AG09309 (cell line): ENCODE measurements at places on chromosomes 3 and 15.
A peak's percentile ranks its signal among the peaks of the same experiment; 100 is the strongest.

DNA sequence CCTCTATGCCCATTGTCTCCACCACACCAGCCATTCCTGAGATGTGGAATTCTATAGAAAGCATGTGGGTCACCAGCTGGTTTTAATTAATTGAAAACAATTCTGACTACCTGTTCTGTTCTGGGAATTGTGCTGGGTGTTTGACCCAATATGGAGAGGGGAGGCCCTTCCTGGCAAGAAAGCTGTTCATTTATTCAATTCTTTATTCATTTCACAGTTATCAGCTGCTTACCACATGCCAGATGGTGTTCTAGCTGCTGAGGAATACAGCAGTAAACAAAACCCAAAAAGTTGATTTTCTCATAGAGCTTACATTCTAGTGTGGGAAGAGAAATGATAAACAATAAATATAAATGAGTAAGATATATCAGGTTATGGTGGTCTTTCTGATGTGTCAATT is 296.1 kb upstream of the RASGRP1 start:
- no peak for DNase-seq

DNA sequence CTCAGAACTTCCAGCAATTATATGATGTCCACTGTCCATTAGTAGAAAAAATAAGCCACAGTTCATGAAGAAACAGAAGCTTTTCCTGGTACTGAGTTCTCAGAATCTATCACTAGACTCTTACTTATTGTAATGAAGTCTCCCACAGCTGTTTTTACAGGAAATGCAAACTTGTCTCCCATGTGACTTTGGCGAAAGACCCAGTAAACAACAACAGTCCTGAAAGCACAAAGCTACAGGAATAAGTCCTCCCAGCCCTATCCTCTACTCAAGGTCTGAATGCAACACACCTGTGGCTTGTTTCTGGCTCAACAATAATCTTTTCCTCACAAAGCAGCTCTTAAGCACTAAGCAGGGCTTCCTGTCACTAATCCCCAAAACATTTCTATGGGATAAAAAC is 55.9 kb downstream of the EOMES start:
- no peak for DNase-seq

- DNase-seq, result no peak
Measured at GRCh38 chr15:80188251-80188650, 35.5 kb downstream of the FAH start.

DNA sequence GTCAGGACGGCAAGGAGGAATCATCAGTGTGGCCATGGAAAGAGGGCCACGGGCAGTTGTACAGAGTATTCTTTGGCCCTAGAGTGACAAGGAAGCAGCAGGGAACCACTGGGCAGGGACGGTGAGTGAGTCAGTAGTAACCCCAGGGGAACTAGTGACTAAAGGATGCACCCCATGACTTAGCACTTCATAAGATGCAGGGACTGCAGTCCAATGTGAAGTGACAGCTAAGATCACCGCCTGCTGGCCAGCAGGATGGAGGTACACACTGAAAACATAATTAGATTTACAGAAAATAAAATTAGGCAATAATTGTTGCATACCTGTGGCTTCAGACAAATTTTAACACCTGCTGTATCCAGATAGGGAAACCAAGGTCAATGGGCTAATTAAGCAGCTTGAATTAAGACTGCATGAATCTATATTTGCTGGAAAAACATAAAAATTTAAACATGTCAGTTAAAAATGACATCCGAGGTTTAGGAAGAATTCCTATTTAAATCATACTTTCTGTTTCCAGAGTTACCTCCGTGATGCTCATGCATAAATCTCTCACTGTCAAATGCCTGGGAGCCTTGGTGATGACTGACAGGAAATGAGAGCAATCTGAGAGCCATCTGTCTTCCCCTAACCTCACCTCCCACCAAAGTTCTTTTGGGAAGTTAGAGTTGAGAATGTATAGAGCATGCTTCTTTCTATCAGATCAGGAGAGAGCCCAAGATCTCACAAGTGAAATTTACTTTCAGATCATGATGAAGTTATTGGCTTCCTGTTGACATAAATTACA is 56.5 kb downstream of the DCLK3 start:
- DNase-seq, result no peak

- no peak for DNase-seq
Measured at GRCh38 chr3:46734773-46735172, 17.1 kb upstream of the PRSS50 start.

DNA sequence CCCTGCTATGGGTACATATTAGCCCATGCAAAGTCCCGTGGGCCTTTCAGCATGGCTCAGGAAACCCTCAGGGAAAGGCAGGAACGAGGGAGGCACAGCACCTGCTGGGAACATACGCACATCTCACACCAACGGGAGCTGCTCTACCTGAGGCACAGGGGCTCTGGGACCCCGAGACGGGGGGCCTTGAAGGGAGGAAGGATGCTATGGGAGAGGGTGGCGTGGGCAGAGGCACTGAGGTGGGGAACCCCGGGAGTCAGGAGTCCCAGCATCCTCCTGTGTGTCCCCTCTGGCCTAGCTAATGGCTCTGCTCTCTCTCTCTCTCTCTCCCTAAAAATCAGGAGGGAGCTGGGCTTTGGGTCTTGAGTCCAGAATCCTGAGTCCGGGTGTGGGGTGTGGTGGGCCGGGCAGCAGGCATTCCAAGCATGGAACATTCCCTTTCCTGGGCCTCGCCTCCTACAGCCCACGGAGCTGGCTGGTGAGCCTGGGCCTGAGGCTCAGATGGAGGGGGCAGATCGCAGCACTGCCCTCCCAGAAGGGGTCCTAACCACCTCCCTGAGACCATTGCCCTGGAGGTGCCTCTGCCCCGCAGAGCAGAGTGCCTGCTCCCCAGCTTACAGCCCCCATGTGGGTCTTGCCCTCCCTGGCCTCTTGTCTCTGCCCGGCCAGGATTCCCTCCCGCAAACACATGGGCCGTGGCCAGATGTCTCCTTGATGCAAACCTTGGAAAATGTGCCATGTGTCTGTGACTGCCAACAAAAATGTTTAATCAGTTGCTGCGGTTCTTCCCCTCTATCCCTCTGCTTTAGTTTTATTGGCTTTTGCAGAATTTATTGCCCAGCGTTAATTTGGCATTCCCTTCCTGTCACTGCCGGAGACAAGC is 101.6 kb downstream of the TMEM266 start:
- no peak for DNase-seq

DNA sequence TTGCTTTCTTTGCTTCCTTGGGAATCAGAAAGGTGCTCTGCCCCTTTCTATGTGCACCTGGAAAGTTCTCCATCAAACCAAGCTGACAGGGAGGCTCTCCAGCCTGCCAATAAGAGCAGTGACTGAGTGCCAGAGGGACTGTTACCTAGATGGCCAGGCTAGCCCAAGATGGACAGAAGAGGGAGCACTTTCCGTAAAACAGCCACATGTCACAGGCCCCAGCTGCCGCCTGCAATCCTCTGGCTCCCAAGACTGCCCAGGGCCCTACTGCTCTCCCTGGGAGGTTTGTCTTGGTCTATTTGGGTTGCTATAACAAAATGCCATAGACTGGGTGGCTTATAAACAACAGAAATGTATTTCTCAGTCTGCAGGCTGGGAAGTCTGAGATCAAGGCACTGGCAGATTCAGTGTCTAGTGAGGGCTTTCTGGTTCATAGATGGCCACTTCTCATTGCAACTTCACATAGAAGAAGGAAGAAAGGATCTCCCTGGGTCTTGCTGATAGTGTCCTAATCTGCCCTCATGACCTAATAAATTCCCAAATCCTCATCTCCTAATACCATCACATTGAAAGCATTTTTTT is 72.3 kb downstream of the TAMM41 start:
- no peak for DNase-seq

DNA sequence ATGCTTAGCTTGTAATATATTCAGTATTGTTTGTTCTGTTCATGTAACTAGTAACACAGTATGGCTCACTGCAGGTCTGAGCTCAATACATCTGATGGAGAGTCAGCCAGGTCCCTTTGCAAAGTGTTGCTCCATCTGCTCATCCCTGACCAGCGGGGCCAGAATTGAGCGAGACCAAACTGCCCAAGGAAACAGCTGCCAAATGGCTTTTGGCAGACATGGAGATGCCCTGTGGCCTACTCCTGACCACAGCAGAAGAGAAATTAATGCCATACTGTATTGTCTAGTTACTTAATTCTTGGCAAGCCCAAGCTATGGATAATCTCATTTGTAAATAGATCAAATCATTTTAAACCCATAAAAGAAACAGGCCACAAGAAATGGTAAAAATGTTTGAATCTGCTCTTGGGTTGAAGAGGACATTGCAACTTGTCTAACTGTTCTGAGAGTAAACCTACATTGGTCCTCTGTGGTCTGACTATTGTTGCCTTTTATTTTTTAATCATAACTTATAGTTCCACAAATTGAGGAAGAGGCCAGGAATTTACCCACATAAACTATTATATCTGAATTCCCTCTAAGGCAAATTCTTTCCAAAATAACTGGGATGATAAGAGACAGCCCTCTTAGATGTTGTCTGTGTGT is 209.5 kb downstream of the EBLN2 start:
- DNase-seq, result peak; percentile 8

DNA sequence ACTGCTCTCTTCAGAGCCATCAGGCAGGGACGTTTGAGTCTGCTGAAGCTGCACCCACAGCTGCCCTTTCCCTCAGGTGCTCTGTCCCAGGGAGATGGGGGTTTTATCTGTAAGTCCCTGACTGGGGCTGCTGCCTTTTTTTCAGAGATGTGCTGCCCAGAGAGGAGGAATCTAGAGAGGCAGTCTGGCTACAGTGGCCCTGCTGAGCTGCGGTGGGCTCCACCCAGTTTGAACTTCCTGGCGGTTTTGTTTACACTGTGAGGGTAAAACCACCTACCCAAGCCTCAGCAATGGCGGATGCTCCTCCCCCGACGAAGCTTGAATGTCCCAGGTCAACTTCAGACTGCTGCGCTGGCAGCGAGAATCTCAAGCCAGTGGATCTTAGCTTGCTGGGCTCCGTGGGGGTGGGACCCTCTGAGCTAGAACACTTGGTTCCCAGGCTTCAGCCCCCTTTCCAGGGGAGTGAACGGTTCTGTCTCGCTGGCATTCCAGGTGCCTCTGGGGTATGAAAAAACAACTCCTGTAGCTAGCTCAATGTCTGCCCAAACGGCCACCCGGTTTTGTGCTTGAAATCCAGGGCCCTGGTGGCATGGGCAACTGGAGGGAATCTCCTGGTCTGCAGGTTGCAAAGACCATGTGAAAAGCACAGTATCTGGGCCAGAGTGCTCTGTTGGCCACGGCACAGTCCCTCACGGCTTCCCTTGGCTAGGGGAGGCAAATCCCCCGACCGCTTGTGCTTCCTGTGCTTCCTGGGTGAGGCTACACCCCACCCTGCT is 21.1 kb upstream of the ST6GAL1 start:
- DNase-seq, result no peak

DNA sequence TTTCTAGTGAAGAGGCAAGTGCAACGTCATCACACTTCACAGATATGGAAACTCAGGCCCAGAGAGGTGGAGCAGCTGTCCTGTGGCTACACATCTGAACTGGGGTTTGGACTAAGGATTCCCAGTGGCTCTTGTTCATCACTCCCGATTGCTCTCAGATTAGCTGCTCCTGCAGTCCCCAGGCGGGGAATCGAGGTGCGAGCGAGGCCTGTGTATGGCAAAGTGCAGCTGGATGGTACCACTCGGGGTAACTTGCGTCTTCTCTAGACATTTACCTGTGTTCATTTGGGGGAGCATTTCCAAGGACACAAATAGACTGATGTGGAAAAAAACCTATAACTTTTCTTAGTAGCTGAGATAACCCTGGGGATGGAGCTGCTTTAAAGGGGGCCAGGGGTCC is 45.9 kb upstream of the TRPM1 start:
- no peak for DNase-seq

DNA sequence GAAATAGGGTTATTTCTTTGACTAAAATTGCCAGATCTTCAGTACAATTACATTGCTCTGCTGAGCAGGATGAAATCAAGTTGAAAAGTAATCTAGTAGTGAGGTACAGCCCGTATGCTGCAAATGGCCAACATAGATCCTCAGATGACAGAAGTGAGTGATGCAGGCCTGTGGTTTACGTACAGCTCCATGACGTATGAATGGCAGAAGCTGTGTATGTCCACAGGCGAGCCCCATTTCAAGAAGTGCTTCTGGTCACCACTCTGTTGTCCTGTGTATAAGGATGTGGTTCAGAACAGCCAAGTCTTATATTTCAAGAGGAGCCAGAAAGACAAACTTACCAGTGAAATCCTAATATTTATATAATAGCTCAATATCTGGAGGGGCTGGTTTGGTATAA is 9.2 kb downstream of the CD86 start:
- no peak for DNase-seq

DNA sequence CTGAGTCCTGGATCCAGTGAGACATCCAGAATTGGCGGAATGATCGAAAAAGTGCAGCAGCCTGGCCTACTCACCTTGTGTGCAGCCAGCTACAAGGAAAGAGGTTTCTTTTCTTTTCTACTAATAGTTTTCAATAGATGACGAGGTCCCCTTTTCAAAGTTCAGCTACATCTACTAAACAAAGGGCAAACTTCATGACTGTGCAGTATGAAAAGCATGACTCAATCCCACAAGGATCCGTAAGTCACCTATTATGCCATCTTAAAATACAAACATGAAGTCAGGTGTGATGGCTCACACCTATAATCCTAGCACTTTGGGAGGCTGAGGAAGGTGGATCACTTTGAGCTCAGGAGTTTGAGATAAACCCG is 16.7 kb downstream of the MIX23 start:
- DNase-seq, result no peak

GRCh38 chr15:58697220-58697619 is 52.3 kb downstream of the ADAM10 start:
- no peak for DNase-seq

GRCh38 chr15:25882466-25882865 is 19.3 kb upstream of the ATP10A start:
- DNase-seq, result no peak

DNA sequence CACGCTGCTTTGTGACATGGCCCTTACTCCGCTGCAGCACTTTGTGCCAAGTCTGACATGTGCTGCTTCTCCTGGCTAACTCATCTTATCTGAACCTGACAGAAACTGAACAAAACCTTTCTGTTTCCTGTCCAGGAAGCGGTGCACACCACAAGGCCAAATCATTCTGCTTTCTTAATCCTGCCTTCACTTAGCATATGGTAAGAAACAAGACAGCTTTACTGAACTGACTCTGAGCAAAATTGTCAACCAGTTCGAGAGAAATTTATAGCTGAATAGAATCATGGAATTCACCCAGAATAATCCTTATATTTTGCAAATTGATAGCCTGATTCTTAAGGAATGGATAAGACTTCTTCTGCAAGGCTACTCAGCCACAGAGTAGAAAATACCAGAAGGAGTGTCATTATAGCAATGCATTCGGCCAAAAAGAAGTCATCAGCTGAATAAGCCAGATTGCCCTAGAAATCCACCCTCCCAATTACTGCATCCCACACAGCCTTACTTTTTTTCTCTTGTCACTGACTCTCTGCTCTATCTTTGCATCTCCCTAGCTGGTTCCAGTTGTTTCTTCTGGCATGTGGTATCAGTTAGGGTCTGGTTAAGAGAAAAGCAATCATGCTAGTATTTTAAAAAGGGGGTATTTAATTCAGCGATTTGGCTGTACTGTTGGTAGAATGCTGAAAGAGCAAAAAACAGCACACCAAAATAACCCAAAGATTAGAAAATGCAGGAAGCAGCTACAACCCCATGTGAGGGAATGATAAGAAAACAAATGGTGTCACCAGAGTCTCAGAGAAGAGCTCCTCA is 41.6 kb upstream of the STRIT1 start:
- no peak for DNase-seq
